Germinal center (tissue), 1 donor: ENCODE measurements at places on chromosomes 11 and 22.

DNA sequence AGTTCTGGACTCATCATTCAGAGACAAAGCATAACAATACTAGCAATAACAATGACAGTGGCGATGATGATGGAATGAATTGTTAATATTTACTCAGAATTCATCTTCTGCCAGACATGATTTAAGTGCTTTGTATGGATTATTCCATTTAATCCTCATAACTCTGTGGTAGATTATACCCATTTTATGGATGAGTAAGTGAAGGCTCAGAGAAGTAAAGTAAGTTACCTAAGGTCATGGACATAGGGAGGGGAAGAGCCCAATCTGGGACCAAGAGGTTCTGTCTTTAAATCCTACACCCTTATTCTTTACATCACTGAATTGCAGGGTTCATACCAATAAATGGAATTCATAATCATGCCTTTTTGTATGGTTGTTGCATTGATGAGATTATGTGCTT, 72.7 kb downstream of the MYO18B start:
- DNase-seq: no peak

- no peak for DNase-seq
These were observed 46.1 kb downstream of the MYH9 start for GRCh38 chr22:36341640-36342041.

GRCh38 chr11:46296528-46297448, 19.3 kb downstream of the CREB3L1 start:
- no peak for DNase-seq

DNA sequence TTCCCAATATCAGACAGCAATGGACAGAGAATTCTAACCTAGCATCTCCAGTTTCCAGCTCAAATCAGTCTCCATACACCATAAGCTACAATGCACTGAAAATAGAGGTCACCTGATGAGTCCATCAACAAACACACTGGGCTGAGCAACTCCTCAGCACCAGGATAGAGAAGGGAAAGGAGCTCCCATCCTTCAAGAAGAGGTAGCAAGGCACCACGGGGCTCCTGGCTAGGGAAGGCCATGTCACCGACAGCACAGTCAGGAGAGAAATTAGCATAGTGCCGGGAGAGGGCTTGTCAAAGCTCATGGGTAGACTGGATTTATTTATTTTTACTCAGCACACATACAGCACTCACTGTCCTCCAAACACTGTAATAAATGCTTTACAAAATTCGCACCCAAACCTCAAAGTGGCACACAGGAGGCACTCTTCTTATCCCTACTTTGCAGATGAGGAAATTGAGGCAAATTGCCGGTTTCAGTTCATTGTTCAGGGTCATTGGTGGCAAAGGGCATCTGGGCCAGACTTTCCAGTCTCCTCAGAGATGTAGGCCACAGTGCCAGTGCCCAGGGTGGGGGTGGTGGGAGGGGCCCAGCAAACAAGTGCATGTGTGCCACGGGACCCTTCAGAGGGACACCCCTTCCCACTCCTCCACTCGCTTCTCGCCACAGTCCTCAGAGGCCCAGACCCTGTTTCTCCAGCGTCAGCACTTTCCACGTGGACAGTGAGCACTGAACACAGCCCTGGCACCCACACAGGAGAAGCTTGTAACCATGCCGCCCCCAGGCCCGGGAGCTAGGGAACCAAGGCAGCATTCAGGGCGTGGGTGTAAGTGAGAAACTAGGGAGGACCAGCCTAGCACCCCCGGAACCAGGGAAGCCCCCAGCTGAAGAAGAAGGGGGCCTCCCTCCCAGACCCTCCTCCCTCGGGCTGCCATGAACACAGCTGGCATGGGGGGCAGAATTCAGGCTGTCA, 1417.4 kb downstream of the TBC1D22A start:
- no peak for DNase-seq

- DNase-seq: no peak
These were observed 147.2 kb downstream of the CTTN start for GRCh38 chr11:70545610-70545912.

- no peak for DNase-seq
These were observed 23.6 kb upstream of the LMO1 start for GRCh38 chr11:8287297-8287696.

DNA sequence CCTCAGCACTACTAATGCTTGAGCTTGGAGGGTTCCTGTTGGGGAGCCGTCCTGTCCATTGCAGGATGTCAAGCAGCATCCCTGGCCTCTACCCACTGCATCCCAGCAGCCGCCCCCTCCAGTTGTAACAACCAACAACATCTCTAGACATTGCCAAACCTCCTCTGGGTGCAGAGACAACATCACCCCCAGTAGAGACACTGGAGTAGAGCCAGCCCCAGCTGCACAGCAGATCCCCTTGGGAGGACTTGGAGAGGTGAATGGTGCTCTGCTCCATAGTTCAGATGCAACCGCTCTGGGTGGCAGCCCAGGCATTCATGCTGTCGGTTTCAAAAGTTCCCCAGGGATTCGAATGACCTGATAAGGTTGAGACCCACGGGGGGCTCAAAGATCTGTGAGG, 259.0 kb downstream of the MN1 start:
- DNase-seq: no peak

DNA sequence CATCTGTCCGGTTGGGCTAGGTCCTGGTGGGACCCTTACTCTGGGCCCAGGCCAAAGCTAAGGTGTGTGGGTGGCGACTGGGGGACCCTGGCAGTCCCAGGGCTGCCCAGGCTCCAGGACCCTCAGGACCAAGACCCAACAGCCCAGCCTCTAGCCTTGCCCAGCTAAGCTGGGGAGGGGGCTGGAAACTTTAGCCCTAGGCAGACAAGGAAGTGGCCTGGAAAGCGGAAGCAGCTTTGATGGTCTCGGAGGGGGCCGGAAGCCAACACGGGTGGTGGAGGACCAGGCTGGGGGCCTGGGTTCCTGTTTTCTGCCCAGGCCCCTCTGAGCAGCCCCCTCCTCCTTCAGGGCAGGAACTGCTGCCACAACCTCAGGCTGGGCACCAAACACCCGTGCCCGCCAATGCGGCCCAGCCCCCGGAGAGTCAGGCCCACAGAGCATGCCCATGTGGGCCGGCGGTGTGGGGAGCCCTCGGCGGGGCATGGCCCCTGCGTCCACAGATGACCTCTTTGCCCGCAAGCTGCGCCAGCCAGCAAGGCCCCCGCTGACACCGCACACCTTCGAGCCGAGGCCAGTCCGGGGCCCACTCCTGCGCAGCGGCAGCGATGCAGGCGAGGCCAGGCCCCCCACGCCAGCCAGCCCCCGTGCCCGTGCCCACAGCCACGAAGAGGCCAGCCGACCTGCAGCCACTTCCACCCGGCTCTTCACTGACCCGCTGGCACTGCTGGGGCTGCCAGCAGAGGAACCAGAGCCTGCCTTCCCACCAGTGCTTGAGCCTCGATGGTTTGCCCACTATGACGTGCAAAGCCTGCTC, 2.8 kb downstream of the SIPA1 start:
- DNase-seq: peak; percentile 52

- no peak for DNase-seq
These were observed 48.2 kb downstream of the LRFN4 start for GRCh38 chr11:66904981-66905521.

DNA sequence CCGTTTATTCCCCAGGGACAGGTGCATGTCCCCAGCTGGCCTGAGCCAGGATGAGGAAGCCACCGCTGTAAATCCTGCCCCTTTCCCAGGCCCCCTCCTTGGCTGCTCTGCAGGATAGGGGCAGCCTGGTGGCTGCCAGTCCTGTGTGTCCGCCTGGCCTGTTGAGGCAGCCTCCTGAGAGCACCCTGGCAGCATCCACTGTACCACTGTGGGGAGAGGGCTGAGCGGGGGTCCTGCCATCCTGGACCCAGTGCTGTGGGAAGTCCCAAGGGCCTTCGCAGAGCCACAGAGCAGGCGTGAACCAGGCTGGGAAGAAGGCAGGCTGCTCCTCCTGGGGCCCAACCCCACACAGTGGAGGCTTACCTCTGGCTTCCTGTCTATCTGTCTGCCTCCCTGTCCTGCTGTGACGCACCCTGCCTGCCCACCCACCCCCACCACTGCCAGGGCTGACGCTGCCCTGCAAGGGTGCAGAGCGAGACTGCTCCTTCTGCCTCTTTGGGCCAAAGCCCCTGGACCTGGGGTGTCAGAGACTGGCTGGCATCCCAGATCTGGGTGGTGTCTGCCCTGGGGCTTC, 8.4 kb downstream of the KCTD17 start:
- no peak for DNase-seq

GRCh38 chr11:105401269-105401809, 208.5 kb upstream of the GRIA4 start:
- no peak for DNase-seq
